ENCODE measurements at places on chromosomes 11 and 22. TPM values are rescaled to one million over a fixed set of nuclear protein-coding genes. Genes with fewer than 3 reads are reported as not detected.

DNA sequence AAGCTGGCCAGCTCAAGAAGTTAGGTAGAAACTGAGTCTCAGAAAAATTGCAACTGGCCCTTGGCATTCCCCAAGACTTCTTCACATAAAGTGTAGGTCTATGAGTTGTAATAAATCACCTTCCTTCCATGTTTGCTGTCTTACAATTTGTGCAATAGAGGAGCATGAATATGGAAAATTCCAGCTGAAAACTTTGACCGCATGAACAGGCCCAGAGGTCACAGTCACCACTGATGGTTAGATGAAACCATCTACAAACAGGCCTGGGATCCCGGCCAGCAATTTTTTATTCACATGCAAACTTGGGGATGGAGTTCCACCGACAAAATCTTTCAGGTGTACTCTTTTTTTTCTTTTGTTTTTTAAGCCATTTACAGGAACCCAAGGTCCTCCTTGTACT, 88.1 kb downstream of the SERGEF start:
- H3K27me3 ChIP-seq, result no peaks in the 10 kb centered on the region
- no peaks in the 10 kb centered on the region for H3K4me1 ChIP-seq
- no peaks in the 10 kb centered on the region for H3K36me3 ChIP-seq
- no peak for DNase-seq
- no peak overlapping the region for H3K27ac ChIP-seq

- no peak overlapping the region for H3K4me3 ChIP-seq
- peaks cover 16% of the 10 kb centered on the region for H3K27me3 ChIP-seq
- no peak overlapping the region for H3K27ac ChIP-seq
- no peak for DNase-seq
- H3K4me1 ChIP-seq, result peaks cover 28% of the 10 kb centered on the region
Observed at GRCh38 chr11:130478881-130479280, 30.4 kb downstream of the ADAMTS15 start.

CSF2RB gene
- 20.6 TPM for total RNA-seq

KCNA4 gene
- not detected for total RNA-seq

ADM2 gene
- 0.69 TPM for total RNA-seq

GRCh38 chr22:36891646-36892045, 21.8 kb upstream of the CSF2RB start:
- no peak overlapping the region for H3K27ac ChIP-seq
- peaks cover 19% of the 10 kb centered on the region for H3K4me1 ChIP-seq
- H3K36me3 ChIP-seq, result no peaks in the 10 kb centered on the region
- no peak for DNase-seq
- no peak overlapping the region for H3K4me3 ChIP-seq
- no peaks in the 10 kb centered on the region for H3K27me3 ChIP-seq

CNTF gene
- 2.9 TPM for total RNA-seq

DNA sequence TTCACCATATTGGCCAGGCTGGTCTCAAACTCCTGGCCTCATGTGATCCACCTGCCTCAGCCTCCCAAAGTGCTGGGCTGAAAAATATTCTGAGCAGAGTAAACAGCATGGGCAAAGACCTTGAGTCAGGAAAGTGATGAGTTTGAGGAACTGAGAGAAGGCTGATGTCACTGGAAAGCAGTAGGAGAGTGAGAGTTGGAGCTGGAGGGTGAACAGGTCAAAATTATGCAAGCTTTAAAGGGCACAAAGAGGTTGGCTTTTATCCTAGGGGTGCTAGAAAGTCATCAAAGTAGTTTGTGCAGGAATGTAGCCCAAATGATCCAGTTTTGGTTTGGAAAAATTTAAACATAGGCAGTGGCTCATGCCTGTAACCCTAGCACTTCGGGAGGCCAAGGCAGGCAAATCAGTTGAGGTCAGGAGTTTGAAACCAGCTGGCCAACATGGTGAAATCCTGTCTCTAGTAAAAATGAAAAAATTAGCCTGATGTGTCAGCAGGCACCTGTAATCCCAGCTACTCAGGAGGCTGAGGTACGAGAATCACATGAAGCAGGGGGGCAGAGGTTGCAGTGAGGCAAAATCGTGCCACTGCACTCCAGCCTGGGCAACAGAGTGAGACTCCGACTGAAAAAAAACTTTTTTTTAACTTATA, 44.7 kb upstream of the CXCR5 start:
- peaks cover 6% of the 10 kb centered on the region for H3K27me3 ChIP-seq
- H3K4me3 ChIP-seq, result no peak overlapping the region
- no peaks in the 10 kb centered on the region for H3K36me3 ChIP-seq
- DNase-seq, result no peak

DNA sequence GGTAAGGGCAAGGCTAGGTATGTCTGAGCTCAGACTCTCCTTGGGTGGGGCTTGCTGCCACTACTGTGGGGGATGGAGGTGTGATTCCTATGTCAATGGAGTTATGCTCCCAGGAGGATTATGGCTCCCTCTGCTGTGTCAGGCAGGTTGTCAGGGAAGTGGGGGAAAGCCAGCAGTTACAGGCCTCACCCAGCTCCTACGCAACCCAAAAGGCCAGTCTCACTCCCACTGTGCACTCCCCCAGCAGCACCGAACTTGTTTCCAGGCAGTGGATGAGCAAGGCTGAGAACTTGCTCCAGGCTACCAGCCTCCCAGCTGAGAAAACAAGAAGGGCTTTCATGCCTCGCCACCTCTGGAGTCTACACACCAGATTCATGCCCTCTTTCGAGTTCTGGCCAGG, 18.2 kb downstream of the C11orf91 start:
- no peak overlapping the region for H3K4me3 ChIP-seq
- no peaks in the 10 kb centered on the region for H3K4me1 ChIP-seq
- DNase-seq, result no peak

ZNF195 gene
- 41.7 TPM for total RNA-seq

DNA sequence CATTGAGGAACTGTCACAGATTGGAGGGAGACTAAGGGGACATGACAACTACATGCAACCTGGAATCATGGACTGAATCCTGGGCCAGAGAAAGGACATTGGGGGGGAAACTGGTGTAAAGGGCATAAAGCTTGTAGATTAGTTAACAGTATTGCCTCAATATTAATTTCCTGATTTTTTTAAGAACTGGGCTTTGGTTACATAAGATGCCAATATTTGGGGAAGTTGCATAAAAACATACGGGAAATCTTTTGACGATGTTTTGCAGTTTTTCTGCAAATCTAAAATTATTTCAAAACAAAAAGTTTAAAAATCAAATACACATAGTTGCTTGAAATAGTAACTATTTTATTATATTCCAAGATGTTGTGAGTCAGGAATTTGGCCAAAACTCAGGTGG, 2.9 kb upstream of the FOLR3 start:
- H3K27ac ChIP-seq, result no peak overlapping the region
- no peak overlapping the region for H3K4me3 ChIP-seq
- peaks cover 6% of the 10 kb centered on the region for H3K27me3 ChIP-seq
- H3K36me3 ChIP-seq, result no peaks in the 10 kb centered on the region
- no peak for DNase-seq
- no peaks in the 10 kb centered on the region for H3K4me1 ChIP-seq

HBE1 gene
- not detected for total RNA-seq

ZNF214 gene
- 1.7 TPM for total RNA-seq

GRCh38 chr11:116867619-116868018, 30.2 kb upstream of the APOA1 start:
- H3K4me1 ChIP-seq, result peaks cover 6% of the 10 kb centered on the region
- H3K36me3 ChIP-seq, result peaks cover 4% of the 10 kb centered on the region

DNA sequence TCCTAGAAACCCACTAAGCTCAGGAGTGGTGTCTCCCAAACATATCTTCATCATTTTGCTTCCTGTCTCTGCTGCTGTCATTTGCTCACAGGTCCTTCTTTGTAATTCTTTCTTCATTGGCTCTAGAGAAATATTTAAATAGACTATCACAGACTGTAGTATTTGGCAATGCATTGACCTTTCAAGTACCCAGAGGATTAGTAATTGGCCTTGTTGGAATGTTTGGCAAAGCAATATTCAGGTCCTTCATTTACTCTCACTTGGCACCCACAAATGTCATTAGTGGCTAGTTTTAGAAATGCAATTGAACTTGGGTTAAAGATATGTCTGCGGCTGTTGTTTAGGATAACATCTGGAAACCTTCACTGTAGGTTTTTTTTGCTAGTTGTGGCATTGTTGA, 11.6 kb downstream of the OR4C5 start:
- no peak overlapping the region for H3K27ac ChIP-seq
- H3K4me3 ChIP-seq, result no peak overlapping the region
- H3K36me3 ChIP-seq, result no peaks in the 10 kb centered on the region
- no peaks in the 10 kb centered on the region for H3K4me1 ChIP-seq
- DNase-seq, result no peak

SLC15A3 gene
- 4.4 TPM for total RNA-seq

- H3K27ac ChIP-seq, result no peak overlapping the region
- peaks cover 2% of the 10 kb centered on the region for H3K4me1 ChIP-seq
- no peak overlapping the region for H3K4me3 ChIP-seq
- no peaks in the 10 kb centered on the region for H3K36me3 ChIP-seq
Observed at GRCh38 chr11:128058580-128059208, 528.7 kb downstream of the ETS1 start.

GRCh38 chr22:48751539-48752437, 1075.9 kb downstream of the BRD1 start:
- no peaks in the 10 kb centered on the region for H3K27me3 ChIP-seq
- no peaks in the 10 kb centered on the region for H3K36me3 ChIP-seq
- H3K4me3 ChIP-seq, result no peak overlapping the region
- H3K4me1 ChIP-seq, result no peaks in the 10 kb centered on the region
- no peak for DNase-seq

DNA sequence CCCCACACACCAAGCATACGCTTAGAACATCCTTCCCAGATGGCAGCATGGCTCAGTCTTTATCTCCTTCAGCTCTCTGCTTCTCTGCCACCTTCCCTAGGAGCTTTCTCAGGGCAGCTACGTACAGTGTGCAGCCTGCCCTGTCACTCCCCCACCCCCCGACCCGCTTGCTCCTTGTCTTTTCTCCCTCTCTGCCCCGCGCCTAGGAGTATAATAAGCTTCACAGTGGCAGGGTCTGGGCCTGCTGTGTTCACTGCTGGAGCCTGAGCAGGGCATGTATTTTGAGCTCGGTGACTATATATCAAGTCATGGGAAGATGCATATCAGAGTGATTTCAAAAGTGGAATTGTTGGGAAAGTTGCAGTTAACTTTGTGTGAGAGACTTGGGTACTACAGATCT, 55.8 kb upstream of the ADSL start:
- no peaks in the 10 kb centered on the region for H3K4me1 ChIP-seq
- no peaks in the 10 kb centered on the region for H3K27me3 ChIP-seq
- DNase-seq, result no peak
- H3K36me3 ChIP-seq, result peaks cover 2% of the 10 kb centered on the region

- no peak overlapping the region for H3K4me3 ChIP-seq
- DNase-seq, result peak; percentile 24
- H3K27me3 ChIP-seq, result peaks cover 26% of the 10 kb centered on the region
- peaks cover 9% of the 10 kb centered on the region for H3K4me1 ChIP-seq
- H3K27ac ChIP-seq, result no peak overlapping the region
Observed at GRCh38 chr11:75430714-75431532, 2.1 kb downstream of the KLHL35 start.

DNA sequence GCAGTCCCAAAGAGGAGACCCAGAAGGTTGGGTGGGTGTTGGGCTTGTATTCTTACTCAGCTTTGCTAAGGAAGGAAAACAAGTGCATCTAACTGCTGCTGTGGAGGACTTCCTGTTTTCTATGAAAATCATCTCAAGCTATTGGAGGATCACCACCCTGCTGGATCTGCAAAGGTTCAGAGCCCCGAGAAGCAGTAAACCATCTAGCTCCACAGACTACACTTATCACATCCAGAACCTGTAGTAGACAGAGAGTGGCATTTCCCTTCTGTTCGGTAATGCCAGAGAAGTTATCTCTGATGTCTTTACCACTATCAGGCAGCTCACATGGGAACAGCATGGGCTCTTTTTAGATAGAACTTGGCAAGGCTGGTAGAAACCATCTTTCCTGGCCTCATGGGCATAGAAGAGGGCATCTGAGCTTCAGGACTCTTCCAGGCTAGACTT, 21.7 kb downstream of the KCNJ1 start:
- no peaks in the 10 kb centered on the region for H3K27me3 ChIP-seq
- no peaks in the 10 kb centered on the region for H3K36me3 ChIP-seq
- no peak for DNase-seq
- H3K4me1 ChIP-seq, result peaks cover 18% of the 10 kb centered on the region
- no peak overlapping the region for H3K4me3 ChIP-seq

TTC12 gene
- total RNA-seq, result 2.2 TPM

GRCh38 chr22:49793296-49793695, 34.4 kb downstream of the BRD1 start:
- H3K4me1 ChIP-seq, result peaks cover 17% of the 10 kb centered on the region
- no peak overlapping the region for H3K4me3 ChIP-seq
- H3K36me3 ChIP-seq, result peaks cover 32% of the 10 kb centered on the region
- no peaks in the 10 kb centered on the region for H3K27me3 ChIP-seq
- no peak for DNase-seq

DNA sequence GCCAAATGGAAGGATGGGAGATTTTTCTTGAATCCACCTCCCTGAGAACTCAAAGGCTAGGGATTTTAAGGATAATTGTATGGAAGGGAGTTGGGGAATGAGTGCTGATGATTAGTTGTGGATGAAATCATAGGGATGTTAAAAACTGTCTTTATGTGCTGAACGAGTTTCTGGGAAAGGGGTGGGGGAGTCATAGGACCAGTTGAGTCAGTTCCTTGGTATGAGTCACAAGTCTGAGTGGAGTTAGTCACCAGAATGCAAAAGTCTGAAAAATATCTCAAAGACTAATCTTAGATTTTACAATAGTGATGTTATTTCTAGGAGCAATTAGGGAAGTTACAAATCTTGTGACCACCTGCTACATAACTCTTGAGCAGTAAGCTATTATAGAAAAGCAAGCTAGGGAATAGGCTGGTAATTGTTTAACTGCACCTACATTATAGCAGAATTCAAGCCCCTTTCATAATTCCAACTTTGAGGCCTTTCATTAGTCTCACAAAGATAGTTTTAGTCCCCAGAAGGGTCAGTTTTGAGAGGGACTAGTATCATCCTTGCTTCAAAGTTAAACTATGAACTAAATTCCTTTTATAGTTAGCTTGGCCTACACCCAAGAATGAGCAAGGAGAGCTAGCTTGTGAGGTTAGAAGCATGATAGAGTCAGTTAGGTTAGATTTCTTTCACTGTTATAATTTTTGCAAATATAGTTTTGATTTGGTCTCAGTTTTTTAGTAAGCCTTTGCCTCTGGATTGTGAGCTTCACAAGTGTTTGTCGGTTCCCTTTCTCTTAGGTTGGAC, 668.0 kb downstream of the ETS1 start:
- H3K27ac ChIP-seq, result no peak overlapping the region
- no peaks in the 10 kb centered on the region for H3K36me3 ChIP-seq
- no peaks in the 10 kb centered on the region for H3K4me1 ChIP-seq
- no peaks in the 10 kb centered on the region for H3K27me3 ChIP-seq
- peak; percentile 6 for DNase-seq
